Fibroblast of skin of scalp (primary cell): ENCODE measurements at places on chromosomes 1 and 21.
A peak's percentile ranks its signal among the peaks of the same experiment; 100 is the strongest.

DNA sequence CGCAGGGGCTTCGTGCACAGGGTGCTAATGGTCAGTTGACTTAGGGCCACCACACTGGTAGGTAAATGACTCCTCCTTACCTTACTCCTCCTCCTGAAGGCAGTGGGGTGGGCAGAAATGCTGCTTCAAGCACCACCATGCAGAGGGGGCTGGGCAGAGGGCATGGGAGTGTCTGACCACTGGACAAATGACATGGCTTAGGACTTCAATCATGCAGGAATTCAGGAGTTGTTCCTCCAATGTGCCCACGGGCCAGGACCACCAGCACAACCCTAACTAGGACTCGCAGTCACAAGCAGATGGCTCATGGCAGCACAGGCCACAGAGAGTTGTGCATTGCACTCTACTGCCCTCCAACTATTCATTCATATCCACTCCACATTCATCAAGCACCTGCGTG lies 65.7 kb downstream of the KCND3 start:
- no peak for DNase-seq

GRCh38 chr21:41680444-41681347 lies 86.2 kb downstream of the RIPK4 start:
- no peak for DNase-seq

GRCh38 chr1:198001776-198002408 lies 84.7 kb downstream of the LHX9 start:
- peak; percentile 39 for DNase-seq

DNA sequence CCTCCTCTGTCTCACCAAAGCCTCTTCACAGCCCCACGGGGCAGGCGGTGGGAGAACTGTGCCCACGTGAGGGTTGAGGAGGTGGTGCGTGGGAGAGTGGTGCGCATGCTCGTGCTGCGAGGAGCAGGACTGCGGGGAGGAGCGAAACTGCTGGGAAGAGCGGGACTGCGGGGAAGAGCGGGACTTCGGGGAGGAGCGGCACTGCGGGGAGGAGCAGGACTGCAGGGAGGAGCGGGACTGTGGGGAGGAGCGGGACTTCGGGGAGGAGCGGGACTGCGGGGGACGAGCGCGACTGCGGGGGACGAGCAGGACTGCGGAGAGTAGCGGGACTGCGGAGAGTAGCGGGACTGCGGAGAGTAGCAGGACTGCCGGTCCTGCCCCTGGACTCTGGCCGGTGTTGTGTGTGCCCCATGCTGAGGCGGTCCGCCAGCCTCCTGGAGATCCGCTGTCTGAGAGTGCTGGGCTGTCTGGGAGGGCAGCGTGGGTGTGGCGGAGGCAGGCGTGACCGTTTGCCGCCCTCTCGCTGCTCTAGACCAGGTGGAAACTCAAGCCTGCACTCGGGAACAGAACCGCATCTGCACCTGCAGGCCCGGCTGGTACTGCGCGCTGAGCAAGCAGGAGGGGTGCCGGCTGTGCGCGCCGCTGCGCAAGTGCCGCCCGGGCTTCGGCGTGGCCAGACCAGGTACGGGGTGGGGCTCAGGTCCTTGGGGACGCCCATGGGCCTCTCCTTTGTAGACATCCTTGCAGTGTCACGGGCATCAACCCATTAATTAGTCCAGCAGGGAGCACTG lies 24.6 kb downstream of the TNFRSF1B start:
- no peak for DNase-seq

- DNase-seq: no peak
Measured at GRCh38 chr1:96073100-96073499, 648.5 kb upstream of the PTBP2 start.

- DNase-seq: no peak
Measured at GRCh38 chr1:184630679-184631060, 124.0 kb downstream of the EDEM3 start.

DNA sequence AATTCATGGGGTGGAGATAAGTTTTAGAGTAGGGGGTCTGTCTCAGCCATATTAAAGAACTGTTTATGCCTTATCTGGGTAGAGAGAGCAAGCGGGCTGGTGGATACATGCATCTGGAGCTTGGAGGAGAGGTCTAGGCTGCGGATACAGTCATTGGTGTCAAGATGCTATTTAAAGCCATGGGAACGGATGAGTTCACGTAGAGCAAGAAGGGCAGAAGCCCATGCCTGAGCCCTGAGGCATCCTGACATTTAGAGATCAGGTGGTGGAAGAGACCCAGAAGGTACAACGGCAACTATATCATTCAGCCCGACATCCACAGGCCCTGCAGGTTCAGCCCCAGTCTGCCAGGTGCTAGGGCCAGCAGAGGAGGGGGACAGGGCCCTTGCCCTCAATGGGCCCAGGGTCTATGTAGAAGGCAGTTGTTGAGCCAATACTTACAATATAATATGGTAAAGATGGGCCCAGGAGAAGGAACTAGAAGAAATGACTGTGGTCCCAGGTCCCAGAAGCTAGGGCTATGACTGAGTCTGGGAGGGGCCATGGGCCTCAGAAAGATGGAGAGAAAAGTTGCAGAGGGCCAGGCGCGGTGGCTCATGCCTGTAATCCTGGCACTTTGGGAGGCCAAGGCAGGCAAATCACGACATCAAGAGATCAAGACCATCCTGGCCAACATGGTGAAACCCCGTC lies 15.2 kb upstream of the CHI3L1 start:
- DNase-seq: no peak

DNA sequence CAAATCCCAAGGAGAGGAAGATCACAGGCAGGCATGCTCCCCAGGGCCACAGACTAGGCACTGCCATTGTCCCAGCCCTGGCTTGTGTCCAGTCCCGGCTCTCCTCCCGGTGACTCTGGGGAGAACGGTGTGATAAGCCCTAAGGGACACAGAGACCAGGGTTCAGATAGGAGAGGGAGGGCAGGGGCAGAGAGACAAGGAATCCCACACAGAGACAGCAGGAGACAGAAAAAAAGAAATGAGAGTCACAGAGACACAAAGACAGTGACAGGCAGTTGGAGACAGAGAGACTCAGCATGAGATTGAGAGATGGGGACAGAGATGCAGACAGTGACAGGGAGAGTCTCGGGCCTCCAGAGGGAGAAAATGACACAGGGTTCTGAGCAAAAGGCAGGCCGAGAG lies 361 bp downstream of the INSRR start:
- DNase-seq: no peak

GRCh38 chr1:95097426-95097825 lies 19.7 kb upstream of the TLCD4 start:
- no peak for DNase-seq

GRCh38 chr1:207919523-207920170 lies 8.7 kb upstream of the CD34 start:
- DNase-seq: peak; percentile 58

DNA sequence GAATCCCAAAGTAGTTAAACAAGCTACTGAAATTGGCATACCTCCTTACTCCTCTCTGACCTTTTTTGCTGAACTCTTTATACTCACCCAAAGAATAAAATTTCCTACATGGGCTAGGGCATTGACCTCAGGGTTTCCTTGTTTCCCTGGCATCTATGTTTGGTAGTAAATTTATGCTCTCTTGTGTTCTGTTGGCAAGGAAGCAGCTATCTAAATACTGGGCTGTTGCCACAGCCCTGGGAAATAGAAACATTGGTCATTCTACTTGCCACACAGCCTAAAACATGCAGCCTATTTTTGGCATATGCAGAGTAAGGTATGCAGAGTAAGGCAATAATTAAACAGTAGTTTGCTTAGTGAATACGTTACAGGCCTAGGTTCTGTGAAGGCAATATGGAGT lies 351.4 kb downstream of the HLX start:
- DNase-seq: no peak

DNA sequence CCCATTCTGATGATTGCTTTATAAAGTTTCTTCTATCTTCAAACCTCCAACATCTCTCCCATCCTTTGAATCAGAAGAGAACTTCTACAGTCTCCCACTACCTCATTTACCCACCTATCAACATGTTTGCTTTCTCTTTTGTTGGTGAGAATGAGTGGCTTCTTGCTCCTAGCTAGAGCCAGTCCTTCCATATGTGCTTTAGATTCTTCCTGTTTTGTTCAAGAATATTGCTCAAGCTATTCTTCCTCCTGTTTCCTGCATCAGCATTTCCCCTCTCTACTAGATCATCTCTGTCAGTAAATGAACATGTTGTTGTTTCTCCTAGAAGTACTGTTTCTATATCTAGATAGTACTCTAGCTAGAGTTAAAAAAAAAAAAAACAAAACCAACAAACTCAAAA lies 6.3 kb downstream of the ATF6 start:
- no peak for DNase-seq

- peak; percentile 63 for DNase-seq
Measured at GRCh38 chr1:219666242-219666641, 53.3 kb upstream of the ZC3H11B start.

- no peak for DNase-seq
Measured at GRCh38 chr1:71987181-71987580, 295.2 kb downstream of the NEGR1 start.
